ENCODE measurements at places on chromosomes 5 and 9.

GRCh38 chr9:3150074-3150473 is 306.2 kb upstream of the PUM3 start:
- no peak for DNase-seq

- peak; percentile 4 for DNase-seq
These were observed 81.4 kb upstream of the ANKRD55 start for GRCh38 chr5:56314529-56314928.

DNA sequence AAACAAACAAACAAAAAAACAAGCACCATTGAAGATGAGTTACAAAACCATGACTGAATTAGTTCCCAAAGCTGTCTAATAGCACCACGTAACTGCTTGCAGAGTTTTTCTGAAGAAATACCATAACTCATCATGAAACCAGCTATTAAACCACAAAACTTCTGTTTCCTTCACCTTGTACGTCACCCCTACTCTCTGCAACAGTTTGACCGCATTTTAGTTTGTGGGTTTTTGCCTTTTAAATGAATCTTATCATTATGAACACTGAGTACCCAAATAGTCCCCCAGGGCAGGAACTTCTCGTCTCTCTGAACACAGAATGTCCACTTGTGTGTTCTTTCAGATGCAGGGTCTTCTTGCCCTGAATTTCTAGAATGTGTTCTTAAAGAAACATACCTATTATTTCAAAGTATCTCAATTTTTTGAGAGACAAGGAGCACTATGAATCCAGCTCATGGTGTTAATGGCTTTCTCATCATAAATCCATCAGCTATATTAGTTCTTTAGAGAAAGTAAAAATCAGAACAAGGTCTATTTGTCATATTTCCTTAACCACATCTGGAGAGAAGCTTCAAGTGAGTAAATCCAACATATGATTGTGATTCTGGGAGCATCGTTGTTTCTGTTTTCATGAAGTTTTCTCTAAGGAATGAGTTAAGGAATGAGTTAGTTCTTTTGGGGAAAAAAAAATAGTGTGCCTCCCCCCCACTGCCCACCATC is 210.6 kb downstream of the AUH start:
- no peak for DNase-seq

DNA sequence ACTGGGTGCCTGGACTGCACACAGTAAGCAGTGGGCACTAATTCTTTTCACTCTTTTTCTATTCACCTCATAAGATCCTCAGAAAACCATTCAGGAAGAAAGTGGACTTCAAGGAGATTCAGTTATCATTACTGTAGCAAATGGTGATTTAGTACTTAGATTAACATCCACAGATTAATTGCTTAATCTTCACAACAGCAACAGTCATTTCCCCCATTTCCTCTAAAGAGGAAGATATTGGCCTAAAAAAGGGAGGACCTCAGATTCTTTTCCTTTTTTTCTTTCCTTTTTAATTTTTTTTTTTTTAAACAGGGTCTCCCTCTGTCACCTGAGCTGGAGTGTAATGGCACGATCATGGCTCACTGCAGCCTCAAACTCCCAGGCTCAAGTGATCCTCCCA is 64.4 kb downstream of the AUH start:
- DNase-seq, result no peak

DNA sequence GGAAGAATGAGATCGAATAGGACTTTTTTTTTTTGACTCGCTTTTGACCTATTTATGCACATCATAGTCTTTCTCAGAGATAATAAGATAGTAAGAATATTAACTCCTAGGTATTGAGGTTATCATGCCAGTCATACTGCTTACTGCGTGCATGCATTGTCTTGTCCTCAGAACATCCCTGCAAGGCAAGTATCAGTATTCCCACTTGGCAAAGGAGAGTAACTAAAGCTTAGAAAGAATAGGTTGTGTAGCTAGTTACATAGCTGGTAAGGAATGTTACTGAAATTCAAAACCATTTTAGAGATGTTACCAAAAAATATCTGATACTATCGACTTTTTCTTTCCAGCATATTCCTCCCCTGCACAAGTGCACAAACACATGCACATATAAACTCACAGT is 296.1 kb upstream of the CLINT1 start:
- DNase-seq, result no peak

GRCh38 chr9:126564128-126564527 is 49.6 kb upstream of the LMX1B start:
- no peak for DNase-seq

DNA sequence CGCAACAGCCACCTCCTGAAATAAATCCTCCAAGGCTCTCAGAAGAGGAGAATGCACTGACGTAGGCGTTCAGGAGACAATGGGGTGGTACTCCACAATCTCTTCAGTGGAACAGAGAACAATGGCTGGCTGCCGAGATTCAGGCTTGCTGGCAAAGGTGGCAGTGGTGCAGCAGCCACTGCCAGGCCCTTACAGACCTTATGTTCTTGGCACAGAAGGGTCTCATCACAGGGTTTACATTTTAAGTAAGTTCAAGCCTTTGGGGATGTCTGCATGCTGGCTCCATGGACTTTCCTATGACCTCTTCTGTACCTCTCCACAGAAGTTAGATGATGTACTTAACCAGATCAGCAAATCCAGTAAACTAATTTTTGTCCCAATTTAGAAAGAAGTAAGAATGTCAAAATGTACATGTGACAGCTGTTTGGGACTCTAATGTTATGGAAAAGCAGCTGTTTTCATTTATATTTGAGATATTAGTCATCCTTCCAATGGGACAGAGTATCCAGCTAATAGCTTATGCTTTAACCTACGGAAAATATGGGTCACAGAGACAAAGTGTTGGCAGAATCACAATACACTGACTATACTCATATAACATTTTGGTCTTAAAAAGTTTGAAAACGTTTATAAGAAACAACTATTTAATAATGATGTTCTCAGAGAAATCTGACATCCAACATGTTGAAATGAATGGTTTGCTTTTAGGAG is 180.9 kb downstream of the MAPKAP1 start:
- DNase-seq, result no peak

DNA sequence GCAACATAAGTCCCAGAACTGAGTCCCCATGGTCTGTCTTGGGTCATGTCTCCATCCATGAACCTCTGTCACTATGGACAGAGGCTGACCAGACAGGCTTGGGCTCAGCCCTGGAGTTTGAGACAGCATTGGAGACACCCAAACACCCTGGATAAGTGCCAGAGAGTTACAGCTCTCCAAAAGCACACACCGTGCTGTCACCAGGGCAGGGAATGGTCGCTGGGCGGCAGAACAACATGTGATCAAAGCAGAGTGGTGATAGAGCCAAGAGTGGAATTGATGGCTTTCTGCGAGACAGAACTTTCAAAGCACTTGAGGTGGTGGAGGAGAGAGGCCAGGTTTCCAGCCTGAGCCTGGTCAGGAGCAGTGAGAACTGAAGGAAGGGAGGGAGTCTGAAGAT is 50.1 kb downstream of the DRD1 start:
- DNase-seq, result peak; percentile 59

- DNase-seq, result no peak
These were observed 12.7 kb downstream of the MAMDC2 start for GRCh38 chr9:70056211-70056944.

- DNase-seq, result no peak
These were observed 43.4 kb downstream of the NFIB start for GRCh38 chr9:14270358-14271092.

GRCh38 chr9:111645806-111646205 is 14.7 kb downstream of the DNAJC25 start:
- no peak for DNase-seq

DNA sequence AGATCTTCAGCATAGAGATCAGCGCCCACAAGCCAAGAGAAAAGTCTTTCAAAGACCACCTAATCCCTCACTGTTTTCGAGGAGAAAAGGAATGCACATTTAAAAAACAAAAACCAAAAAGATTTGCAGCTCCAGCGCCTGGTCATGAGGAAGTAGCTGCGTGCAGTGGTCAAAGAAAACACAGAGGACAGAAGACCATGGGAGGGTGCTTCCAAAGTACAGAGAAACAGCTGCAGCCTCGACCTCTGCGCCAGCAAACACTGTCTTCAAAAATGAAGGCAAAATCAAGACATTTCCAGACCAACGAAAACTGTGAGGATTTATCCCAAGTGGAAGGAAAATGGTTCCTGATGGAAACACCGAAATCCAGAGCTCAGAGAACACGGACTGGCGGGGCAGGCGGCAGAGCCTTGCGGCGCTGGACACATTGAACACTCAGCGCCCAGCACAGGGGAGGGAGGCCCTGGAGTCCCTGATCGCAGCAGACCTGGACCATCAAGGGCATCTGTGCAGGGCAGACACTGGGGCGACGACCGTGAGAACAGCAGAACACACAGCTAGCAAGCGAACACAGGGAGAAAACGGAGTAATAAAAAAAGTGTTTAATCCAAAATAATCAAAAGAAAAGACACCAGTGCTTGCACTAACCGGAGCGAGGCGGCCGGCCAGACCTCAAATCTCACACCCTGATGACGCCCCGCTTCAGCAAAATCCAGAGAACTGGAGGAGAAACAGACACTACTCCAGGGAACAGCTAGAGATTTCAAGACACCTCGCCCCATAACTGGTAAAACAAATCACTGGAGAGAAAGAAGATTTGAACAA is 12.6 kb upstream of the SLC12A7 start:
- no peak for DNase-seq

GRCh38 chr5:4387290-4387689 is 752.8 kb upstream of the ADAMTS16 start:
- DNase-seq, result no peak

DNA sequence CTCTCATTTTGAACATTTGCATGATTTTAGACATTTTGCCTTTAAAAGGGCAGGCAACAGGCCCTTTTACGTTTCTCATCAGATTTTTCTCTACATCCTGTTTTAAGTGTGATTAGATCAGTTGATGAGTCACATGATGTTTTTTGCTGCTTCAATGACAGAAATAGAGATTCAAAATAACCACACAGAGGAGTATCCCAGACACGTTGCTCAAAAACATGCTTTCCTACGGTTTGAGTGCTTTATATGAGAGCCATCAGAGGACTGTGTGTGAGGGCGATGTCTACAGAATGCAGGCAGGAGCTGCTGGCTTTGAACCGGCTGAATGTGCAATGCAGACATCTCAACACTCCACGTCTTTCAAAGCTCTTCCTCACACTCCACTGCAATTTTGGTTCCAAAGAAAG is 42.1 kb downstream of the OTULIN start:
- DNase-seq, result no peak

DNA sequence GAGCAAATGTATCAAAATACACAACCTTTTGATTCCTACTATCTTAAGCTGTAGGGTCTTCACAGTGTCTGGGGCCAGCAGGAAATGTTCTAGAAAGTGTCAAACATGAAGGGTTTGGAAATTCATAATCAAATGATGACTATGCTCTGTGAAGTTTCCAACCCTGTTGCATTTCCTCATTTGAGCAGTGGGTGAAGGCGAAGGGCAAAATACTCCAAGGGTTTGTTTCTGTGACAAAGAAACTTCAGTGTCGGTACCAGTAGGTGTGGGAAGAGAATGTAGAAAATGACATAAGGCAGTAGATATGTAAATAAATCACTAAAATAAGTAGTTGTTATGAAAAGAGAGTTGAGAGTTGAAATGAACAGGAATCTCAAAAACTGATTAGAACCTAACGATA is 576 bp downstream of the ALDOB start:
- no peak for DNase-seq

- no peak for DNase-seq
These were observed 8.7 kb upstream of the C5orf34 start for GRCh38 chr5:43523662-43524072.

GRCh38 chr9:107862323-107862722 is 372.8 kb upstream of the KLF4 start:
- DNase-seq, result no peak

DNA sequence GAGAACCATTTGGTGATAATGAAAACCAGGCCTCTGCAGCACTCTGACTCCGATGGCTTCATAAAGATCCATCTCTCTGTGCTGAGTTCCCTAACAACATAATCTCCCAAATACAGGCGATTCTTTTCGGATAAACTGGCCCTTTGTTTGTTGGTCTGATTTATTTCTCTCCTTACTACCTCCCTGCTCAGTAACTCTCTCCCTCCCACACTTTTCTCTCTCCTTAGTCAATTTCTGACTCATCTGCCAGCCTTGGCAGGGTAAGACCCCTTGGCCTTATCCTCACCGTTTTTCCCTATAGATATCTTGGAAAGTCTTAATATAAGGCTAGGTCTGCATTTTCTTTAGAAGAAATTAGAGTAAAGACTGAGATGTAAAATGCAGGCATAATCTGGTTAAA is 128.7 kb downstream of the BRINP1 start:
- DNase-seq, result no peak

DNA sequence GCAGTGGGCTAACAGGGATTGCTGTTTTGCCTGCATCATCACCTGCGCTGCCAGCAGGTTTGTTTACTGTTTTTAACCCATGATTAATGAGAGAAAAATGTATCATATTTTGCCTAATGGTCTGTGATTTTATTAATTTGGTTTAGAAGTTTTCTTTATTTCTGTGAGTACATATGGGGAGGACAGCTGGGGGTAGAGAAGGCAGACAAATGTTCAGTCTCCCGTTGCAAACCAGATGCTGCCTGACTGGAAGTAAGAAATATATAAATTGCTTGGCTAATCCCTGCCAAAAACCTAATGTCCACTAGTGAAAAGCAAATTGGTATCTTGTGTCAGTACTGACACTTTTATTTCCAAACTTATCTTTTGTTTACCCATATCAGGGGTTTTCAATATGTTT is 1766.1 kb upstream of the C9orf72 start:
- no peak for DNase-seq

GRCh38 chr9:7536310-7536939 is 263.2 kb downstream of the DMAC1 start:
- no peak for DNase-seq

DNA sequence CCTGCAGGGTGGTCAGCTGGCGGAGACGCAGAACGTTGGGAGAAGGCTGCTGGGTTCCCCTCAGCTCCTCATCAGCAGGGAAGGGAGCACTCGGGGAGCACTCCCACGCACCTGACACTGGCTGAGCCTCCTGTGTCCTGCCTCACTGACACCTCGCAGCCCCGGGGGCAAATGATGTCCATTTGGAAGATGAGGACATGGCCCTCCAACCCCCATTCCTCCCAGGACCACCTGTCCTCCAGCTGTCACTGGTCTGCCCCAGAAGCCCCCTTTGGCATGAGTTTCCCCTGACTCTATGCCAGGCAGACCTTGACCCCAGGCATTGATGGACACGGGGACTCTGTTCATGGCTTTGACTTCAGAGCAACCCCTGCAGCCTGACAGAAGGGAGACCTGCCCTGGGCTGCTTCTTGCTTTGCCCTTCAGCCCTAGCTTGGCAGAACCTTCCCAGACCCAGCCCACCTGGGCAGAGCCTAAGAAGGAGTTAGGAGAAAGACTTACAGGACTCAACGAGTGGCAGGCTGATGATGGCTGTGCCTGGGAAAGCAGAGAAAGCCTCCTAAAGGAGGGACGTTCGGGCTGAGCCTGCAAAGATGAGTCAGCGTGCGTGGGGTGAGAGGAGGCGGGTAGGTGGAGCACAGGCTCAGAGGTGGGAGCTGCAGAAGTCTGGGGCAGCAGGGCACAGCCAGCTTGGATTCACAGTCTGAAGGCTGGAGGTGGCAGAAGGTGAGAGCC is 90.6 kb downstream of the LMX1B start:
- DNase-seq, result no peak

DNA sequence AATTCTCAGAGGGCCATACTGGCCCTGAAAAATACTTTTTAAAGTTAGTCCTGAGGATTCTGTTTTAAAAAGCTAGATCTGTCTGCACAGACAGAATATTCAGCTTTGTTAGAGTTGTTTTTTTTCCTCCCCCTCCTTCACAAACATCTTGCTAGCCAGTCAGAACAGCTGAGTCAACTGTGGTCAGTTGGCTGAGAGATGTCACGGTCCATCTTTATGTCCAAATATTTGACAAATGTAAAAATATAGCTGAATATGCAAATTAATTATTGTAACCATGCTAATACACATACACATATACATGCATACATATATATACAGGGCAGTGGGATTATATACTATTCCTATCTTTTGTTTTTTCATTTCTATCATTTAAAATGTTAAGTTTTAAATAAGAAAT is 33.9 kb downstream of the UNC13B start:
- no peak for DNase-seq
